Activated CD8-positive, alpha-beta memory T cell treated with anti-CD3 and anti-CD28 coated beads for 24 hours (primary cell): ENCODE measurements at places on chromosomes 12 and 14.

DNA sequence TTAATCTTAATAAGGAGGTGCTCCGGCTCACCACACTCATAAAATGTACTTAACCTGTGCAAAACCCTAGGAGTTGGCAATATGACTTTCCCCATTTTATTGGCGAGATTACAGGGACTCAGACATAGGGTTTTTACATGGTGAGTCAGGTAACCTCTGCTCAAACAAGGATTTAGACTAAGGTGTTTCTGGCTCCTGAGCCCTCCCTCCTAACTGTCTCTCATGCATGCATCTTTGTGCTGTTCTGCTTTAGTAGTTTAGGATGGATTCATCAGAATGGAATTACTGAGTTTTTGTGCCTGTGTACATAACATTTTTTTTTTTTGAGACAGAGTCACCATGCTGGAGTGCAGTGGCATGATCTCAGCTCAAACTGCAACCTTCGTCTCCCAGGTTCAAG lies 993.3 kb upstream of the TMEM132C start:
- no peak for DNase-seq

DNA sequence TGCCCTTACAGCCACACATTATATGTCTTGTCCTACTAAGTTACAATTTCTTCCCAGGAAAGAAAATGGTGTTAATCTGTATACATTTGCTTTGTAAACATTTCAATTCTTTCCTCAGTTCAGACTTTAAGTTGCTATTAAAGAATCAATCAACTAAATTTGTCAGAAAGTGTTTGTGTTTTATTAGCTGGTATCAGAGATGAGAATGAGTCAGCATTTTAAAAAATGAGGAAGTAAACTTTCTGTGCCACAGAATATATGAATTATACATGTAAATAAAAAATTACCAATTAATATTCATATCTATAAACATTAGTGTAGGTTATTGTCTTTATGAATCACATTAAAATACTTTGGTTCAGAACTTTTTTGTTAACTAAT lies 82.0 kb downstream of the LMO3 start:
- DNase-seq, result no peak

GRCh38 chr12:24078318-24078765 lies 128.9 kb upstream of the SOX5 start:
- no peak for DNase-seq

DNA sequence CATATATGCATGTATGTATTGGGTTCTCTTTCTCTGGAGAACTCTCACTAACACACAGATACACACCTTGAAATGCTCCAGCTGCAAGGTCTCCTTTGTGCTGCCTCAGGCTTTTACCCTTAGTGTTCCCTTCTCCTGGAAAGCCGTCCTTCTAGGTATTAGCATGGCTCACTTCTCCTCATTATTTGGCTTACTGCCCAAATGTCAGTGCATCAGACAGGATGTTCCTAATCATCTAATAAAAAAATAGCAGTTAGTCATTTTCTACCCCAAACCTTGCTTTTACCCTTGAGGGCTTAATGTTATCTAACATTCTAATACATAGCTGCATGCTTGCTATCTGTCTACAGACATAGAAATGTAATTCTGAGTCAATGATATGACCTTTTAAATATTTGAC lies 109.0 kb upstream of the SLC16A7 start:
- DNase-seq, result no peak

DNA sequence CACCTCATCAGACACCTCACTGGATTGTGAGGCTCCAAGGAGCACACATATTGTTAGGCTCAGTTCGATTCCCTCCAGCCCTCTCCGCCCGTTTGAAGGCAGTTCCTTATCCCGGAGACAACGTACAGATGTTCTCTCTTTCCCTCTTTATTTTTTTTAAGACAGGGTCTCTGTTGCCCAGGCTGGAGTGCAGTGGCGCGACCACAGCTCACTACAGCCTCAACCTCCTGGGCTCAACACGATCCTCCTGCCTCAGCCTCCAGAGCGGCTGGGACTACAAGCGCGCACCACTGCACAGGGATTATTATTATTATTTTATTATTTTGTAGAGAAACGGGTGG lies 718 bp upstream of the TROAP start:
- DNase-seq, result peak; percentile 63

GRCh38 chr12:20314328-20314727 lies 54.0 kb upstream of the PDE3A start:
- DNase-seq, result no peak

DNA sequence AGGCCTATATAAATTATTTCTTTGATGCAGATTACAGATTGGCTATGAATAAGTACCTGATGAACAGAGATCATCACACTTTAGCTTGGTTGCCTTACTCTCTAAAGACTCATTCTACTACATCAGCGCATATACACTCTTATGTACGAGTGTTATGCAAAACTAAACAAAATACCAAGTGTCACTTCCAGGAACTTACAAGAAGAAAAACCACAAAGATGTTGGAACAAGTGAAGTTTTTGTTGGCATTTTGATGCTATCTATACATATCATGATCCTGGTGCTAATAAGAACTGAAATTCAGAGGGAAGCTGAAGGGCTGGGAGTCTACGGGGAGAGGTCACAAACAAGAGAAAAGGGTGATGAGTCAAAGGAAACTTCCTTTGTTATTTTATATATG lies 47.9 kb upstream of the CERS5 start:
- no peak for DNase-seq

DNA sequence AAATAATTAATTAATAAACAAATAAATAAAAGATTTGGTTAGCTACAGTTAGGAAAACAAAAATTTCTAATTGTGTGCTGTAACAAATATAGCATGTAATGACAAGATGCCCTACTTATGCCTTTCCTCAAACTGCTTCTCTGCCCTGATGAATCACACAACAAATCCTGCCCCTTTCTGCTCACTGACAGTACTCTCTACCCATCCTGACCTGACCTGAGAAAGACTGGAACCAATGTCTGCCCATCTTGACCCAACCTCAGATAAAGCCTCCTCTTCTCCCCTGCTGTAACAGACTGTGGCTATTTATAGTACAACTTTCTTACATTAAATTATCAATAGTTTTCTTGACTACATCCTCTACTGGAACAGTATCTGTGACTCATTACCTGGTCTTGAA lies 43.7 kb downstream of the PPP1R13B start:
- no peak for DNase-seq
